ENCODE measurements at places on chromosomes 2 and 18.

DNA sequence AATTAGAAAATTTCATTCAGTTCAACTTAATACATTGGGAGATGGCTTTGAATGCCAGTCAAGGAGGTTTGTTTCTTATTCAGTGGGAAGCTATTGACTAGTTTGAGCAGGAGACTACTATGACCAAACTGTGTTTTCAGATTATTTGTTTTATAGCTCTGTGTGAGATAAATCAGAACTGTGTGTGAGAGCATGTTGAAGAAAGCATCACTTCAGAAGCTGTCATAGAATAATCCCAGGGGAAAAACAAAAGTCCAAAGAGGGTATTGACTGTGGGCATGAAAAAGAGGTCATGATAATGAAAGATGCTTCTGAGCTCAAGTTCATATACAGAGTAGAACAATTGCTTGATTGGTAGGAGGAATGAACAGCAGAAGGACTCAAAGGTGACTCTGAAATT lies 160.6 kb downstream of the MAP2 start:
- no peak for DNase-seq

DNA sequence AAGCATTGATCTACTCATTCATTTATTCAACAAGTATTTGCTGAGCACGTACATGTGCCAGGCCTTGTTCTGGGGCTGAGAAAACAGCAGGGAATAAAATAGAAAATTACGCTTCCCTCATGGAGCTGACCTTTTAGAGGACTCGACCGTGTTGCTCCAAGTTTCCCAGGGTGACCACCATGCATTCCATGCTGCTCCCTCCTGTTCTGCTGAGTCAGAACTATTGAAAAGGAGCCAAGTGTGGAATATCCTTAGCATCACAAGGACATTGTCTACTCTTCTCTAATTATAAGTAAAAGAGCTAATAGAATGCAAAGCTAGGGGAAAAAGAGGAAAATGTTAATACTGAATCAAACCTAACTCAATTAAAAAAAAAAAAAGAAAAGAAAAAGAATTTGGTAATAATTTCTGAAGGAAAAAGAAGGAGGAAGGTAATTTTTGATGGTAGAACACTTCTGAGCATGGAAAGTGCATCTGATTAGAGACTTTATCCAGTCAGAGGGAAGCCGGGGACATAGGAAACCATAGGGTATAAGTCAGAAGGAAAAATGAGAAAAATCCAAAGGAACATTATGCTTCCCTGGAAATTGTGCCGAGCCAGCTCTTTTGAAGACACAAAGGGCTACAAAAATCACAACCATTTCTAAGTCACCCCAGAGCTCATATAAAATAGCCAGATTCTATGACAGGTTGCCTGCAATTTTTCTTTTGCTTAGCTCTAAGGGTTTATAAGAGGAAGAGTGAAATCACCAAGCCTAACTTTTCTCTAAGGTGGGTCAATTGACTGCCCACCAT lies 339.4 kb downstream of the RND3 start:
- no peak for DNase-seq

DNA sequence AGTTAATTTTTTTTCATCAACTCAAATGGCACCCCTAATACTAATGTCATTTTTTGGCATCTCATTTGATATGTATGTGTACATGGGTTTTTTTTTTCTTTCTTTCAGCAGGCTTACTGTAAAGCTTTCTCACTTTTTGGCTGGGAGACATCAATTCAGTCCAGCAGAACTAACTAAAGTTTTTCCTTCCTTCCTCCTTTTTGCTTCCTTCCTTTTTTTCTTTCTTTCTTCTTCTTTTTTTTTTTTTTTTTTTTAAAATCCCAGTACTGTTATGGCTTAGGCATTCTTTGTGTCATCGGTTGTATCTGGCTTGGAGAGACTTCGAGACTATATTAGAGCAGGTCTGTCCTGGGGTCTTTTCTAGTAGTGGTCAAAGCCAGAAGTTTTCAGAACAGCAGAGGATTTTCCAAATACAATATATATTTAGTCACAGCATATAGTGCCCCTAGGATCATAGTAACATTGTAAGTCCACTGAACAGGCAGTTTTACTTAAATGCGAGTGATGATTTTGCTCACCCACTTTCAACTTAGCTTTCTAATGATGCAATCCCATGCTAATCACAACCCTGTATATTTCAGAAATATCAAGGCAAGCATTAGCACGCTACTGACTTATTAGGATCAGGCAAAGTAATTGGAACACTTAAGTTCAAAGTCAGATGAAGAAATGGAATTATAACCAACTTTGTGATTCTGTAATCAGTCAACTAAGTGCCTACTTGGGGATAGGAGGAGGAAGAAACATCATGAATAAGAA lies 4.0 kb downstream of the KLHL29 start:
- DNase-seq = no peak

- DNase-seq = no peak
Measured at GRCh38 chr2:44934983-44935728, 6.3 kb upstream of the SIX3 start.

GRCh38 chr2:192828947-192829346 lies 634.2 kb upstream of the TMEFF2 start:
- DNase-seq = no peak

GRCh38 chr18:28136071-28136470 lies 40.9 kb downstream of the CDH2 start:
- no peak for DNase-seq

DNA sequence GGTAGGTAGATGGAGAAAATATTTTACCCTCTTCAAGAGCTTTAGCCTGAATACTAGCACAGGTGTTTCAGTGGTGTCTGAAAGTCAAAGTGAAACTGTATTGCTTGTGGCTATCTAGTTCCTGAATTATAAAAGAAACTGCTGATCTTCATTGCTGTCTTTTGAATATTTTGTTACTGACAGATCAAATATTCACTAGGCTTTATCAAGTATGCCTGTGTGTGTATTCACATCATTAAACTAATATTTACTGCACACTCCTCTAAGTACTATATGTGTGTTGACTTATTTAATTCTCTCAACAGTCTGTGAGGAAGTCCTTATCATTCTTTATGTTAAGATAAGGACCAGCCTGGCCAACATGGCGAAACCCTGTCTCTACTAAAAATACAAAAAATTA lies 139.6 kb downstream of the SOCS6 start:
- no peak for DNase-seq

- no peak for DNase-seq
Measured at GRCh38 chr2:236552581-236553363, 16.9 kb upstream of the ACKR3 start.

DNA sequence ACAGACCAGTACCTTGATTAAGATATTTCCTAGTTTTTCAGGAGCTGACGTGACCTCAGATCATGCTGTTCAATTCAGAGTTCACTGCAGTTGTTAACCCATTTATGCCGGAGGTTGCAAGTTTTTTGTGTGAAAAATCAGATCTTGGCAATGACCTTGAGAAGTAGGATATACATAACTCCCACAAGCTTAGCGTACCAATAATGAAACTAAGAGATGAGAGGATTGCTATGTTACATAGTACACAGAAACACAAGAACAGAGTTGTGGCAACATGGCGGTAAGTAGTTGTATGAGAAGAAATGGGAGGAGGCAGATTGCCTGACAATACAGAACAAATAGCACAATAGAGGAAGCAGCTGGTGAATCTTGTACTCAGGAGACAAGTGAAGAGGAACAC lies 39.1 kb downstream of the PPIG start:
- no peak for DNase-seq

- no peak for DNase-seq
Measured at GRCh38 chr18:32321826-32322225, 132.0 kb downstream of the MEP1B start.

- DNase-seq = no peak
Measured at GRCh38 chr2:99101697-99102096, 39.8 kb upstream of the C2orf15 start.

- DNase-seq = no peak
Measured at GRCh38 chr2:240326886-240327285, 108.6 kb upstream of the GPC1 start.

GRCh38 chr18:56575819-56576663 lies 62.4 kb downstream of the TXNL1 start:
- no peak for DNase-seq

DNA sequence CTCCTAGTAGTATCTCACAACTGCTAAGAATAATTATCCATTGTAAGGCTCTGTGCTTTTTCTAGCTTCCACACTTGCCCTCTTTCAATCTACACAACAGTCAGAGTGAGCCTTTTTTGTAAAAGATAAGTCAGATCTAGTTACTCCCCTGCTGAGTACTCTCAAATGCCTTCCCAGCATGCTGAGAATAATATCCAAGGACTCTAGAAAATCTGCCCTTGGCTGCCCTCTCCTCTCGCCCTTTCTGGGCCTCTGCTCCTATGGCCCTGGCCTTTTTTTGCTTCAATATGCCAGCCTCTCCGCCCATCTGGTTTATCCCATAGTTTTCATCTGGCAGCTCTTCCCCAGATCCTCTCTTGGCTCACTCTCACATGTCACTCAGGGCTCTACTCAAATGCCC lies 455.9 kb upstream of the UBE2E3 start:
- DNase-seq = no peak

DNA sequence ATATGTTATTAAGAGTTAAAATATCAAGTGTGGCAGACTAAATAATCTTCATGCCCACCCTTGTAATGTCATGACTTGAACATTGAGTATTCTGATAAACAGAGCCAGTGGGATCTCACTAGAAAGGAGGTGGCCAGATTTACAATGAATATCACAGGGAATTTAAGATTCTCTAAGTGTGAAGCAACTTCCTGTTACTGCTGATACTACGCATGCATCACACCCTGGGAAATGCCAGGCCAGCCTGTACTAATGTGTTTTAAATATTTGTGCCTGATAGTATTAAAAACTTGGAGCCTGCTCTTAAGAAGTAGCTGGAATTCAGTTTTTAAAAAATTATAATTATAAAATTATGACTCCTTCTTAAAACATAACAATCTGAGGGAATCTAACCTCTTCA lies 148.3 kb downstream of the LAMA3 start:
- DNase-seq = no peak

GRCh38 chr2:3595404-3595803 lies 492 bp downstream of the COLEC11 start:
- DNase-seq = no peak

GRCh38 chr2:237278568-237278967 lies 135.4 kb downstream of the COL6A3 start:
- DNase-seq = no peak

GRCh38 chr2:223735035-223735640 lies 102.2 kb downstream of the AP1S3 start:
- no peak for DNase-seq

- no peak for DNase-seq
Measured at GRCh38 chr18:9925369-9925768, 11.6 kb downstream of the VAPA start.

- no peak for DNase-seq
Measured at GRCh38 chr2:96391153-96391827, 55.7 kb downstream of the NCAPH start.

GRCh38 chr18:41396861-41397260 lies 558.2 kb upstream of the PIK3C3 start:
- no peak for DNase-seq

GRCh38 chr2:100110614-100111000 lies 31.8 kb downstream of the AFF3 start:
- no peak for DNase-seq

DNA sequence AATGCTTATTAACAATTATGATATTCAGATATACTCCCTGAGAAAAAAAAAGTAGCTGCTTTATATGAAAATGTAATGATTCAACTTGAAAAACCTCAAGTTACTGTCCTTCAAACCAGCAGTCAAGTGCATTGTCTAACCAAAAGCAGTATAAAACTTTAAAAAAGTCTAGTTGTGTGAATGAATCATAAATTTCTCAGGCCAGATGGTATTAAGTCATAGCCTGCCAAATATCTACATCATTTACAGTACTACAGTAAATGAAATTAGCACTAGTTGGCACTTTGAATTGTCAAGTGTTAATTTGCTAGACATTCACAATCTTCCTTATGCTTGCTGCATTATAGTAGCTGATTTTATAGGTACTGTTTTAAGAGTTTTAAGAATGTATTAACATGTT lies 85.9 kb downstream of the CBLN2 start:
- DNase-seq = no peak

DNA sequence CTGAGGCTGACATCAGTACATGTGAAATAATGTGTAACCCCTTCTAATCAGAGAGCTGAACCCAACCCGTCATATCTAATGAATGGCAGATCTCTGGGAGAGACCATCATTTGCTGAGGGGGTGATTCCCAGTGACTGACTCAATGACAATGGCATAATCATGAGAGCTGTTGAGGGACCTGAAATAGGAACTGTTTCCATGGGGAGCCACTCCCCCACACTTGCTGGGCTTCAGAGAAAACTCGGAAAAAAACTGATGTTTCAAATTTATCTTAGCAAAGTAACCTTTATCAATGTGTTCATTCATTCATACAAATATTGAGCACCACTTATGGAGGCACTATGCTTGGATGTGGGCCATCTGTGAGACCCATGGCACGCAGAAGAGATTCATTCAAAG lies 93.4 kb upstream of the ZBTB14 start:
- DNase-seq = no peak

GRCh38 chr18:56580026-56580425 lies 58.4 kb downstream of the TXNL1 start:
- DNase-seq = no peak

GRCh38 chr18:2961821-2962220 lies 51.1 kb downstream of the LPIN2 start:
- no peak for DNase-seq

- no peak for DNase-seq
Measured at GRCh38 chr2:88545118-88545517, 82.1 kb downstream of the EIF2AK3 start.

DNA sequence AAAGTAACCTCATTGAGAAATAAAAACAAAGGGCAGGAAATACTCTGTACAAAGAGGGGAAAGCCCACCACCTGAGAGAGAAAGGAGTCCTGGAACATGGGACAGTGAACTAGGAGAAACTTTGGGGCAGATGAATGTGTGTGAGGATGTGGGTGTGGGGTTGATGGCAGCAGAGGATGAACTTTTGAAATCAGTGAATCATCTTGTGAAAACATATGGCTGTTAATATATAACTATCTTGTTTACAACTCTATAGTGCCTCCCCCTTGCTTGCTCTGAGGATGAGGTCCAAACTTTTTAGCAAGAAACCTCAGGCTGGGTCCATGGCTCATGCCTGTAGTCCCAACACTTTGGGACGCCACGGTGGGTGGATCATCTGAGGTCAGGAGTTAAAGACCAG lies 171.8 kb upstream of the LHCGR start:
- no peak for DNase-seq

DNA sequence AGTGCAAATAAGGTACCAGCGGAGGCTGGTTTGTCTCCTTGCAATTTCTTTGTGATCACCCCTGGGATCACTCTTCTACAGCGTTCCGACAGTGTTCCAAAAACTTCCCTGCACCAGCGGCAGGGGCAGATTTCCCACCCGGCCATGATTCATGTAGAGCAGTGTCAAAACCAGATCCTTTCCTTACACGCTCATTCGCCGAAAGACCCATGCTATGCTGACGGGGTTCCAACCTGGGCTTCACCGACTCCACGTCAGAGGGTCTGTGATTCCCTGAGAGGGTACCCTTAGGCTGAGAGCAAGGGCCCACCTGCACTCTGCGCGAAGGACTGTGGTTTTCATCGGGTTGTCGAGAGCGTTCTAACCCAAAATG lies 423 bp upstream of the TTC27 start:
- no peak for DNase-seq
